Femur (tissue), 1 donor: ENCODE measurements at places on chromosomes 2 and 18.

DNA sequence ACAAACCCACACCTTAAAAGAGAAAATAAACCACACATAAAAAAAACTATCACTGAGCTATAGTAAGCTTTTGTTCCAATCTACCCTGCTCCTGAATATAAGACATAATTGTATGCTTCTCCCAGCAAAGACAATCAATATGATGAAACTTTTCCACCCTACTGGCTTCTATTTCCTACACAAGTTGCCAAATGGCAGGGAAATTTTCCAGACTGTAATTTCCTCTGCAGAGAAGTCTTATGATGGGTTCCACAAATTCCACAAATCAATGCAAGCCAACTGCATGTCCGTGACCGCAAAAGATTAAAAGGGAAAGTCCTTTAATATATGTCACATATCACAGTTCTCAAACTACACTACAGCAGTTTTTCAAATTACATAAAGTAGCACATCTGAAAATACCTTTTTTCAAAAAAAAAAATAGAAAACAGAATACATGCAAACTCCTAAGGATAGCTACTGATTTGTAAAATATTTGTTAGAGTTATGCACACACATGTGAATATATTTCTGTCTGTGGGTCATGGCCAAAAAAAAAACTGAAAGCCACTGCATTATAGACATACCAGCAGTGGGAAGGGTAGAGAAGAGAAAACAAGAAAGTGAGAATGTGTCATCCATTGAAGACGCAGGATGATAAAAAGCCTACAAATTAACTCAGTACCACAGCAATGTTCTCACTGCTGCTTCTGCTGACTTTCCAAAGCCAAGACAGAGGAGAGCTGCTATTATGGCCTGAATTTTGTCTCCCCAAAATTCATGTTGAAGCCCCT is 61.4 kb downstream of the RPL31 start:
- DNase-seq = peak; percentile 80

- DNase-seq = peak; percentile 71
Observed at GRCh38 chr2:74414881-74415761, 6.3 kb downstream of the C2orf81 start.

DNA sequence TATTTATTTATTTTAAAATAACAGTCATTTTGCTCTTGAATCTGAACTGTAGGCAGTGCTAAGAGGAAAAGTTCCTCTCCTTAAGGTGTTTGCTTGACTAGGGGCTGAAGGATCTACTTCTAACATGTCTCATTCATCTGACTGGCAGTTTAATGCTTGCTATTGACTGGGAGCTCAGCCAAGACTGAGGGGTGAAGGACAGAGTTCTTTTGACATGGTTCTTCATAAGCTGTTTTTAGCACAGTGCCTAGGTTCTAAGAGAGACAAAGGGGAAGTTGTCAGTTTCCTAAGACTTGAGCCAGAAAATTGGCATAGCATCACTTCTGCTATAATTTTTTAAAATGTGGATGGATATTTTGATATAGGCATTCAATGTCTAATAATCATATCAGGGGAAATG is 73.0 kb downstream of the COMMD1 start:
- DNase-seq = peak; percentile 63

- DNase-seq = no peak
Observed at GRCh38 chr2:113709022-113709421, 47.4 kb downstream of the SLC35F5 start.

DNA sequence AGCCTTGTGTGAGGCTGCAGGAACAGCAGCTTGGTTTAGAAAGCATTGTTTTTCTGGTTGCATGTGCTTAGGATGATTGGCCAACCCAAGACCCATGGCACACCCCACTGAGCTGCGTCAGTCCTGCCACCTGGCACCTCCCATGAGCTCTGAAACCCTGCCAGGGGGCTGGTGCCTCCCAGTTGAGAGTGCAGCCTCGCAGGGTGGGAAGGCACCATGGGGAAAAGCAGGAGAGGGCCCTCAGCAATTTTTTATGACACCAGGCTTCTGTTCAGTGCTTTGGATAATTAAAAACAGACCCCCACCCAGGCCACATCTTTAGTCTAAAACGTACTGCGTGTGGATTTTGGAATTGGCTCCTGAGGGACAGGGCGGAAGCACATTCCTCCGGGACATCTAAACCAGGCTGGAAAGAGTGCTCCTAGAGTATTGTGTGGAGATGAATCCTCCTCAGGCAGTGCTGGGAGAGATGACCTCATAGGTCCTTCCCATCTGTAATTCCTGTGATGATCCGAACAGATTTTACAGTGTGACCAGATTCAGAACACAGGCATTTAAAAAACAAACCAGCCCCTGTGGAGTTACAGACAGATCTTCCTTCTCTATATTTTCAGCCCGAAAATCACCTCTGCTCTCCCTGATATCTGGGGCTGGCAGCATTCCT is 438.3 kb downstream of the ZNF521 start:
- no peak for DNase-seq

- DNase-seq = no peak
Observed at GRCh38 chr2:232541961-232542714, 2.6 kb downstream of the CHRNG start.
